ENCODE measurements at places on chromosomes 7 and 10.

- DNase-seq = no peak
These were observed 91.8 kb downstream of the TRRAP start for GRCh38 chr7:98970016-98970615.

GRCh38 chr7:33850768-33851167, 54.6 kb upstream of the BMPER start:
- no peak for DNase-seq

- DNase-seq = no peak
These were observed 171.3 kb downstream of the MAGI2 start for GRCh38 chr7:79282070-79282694.

- no peak for DNase-seq
These were observed 14.8 kb downstream of the CYP3A7 start for GRCh38 chr7:99719996-99720769.

- no peak for DNase-seq
These were observed 11.8 kb downstream of the MACROH2A2 start for GRCh38 chr10:70064486-70064885.

DNA sequence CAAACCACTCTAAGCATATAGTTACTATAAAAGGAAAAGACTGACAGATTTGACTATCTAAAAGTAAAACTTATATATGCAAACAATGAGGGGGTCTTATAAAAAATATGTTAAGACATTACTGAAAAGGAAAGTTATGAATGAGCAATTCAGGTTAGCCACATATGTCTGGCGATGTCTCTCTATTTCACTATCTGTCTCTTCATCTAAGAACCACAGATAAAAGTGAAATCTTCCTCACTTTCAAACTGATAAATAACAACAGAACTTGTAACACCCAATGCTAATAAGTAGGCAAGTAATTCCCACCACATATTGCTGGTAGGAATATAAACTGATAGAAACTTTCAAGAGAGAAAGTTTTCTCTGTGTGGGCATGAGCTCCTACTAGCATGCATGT, 138.2 kb downstream of the CHCHD3 start:
- DNase-seq = no peak

DNA sequence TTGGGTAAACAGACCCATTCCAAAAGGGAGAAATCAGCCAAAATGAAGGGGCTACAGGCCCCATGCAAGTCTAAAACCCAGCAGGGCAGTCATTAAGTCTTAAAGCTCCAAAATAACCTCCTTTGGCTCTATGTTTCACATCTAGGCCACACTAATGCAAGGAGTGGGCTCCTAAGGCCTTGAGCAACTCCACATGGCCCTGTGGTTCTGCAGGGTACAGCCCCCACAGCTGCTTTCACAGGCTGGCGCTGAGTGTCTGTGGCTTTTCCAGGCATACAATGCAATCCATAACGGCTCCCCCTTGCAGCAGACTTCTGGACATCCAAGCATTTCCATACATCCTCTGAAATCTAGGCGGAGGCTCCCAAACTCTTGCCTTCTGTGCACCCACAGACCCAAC, 9.0 kb downstream of the TMEM243 start:
- DNase-seq = no peak

DNA sequence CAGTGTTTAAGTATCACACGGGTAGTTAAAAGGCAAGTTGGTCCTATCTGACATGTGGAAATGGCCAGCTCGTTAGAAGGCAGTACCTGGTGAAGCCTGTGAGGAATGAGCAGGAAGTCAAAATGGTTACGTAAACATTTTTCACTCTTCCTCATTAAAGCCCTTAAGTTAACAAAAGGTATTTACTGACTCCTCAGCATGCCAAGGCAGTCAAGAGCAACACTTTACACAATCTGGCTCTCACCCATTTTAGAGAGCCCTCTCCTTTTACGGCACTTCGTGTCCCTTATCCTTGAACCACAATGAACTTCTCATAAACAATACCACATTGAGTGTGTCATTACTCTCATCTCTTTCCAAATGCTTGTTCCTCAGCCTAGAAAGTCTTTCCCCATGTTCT, 11.0 kb upstream of the RSBN1L start:
- no peak for DNase-seq

- DNase-seq = no peak
These were observed 173.2 kb upstream of the KIAA1217 start for GRCh38 chr10:24035761-24036160.

DNA sequence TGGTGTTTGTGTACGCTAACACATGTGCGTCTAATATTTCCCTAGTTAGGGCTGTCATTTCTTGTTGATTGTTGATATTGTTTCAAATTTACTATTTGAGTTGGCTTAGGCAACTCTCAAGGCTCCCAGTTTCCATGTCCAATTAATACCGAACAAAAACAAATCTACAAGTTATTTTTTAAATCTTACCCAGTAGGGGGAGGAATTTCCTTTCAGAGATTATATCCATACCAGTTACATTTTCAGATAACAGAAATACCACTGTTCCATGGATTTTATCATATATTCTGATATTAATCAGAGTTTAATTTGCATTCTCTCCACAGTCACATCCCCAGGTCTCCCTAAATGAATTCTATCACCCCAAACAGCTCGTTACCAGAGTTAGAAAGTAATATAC, 7.2 kb upstream of the AKR1B10 start:
- no peak for DNase-seq
